Endothelial cell (in vitro differentiated cells): ENCODE measurements at places on chromosomes 3 and 15.

DNA sequence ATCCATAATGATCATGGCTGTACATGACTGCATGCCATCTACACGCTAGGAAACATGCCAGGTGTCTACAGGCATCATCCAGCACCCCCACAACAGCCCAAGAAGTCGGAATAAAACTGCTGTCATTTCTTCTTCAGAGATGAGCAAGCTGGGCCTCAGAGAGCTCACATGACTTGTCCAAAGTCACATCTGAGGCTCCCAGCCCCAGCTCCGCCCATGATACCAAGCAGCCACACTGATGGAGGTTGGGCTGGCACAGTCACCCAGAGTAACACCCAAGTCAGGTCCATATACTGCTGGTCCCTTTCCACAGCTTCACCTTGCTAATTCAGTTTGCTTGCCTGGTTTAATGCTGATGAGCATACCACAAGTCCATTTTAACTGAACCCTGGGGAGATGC, 116.6 kb downstream of the SEC22A start:
- no peak for DNase-seq

GRCh38 chr15:95864467-95864886, 466.0 kb upstream of the NR2F2 start:
- DNase-seq, result no peak

DNA sequence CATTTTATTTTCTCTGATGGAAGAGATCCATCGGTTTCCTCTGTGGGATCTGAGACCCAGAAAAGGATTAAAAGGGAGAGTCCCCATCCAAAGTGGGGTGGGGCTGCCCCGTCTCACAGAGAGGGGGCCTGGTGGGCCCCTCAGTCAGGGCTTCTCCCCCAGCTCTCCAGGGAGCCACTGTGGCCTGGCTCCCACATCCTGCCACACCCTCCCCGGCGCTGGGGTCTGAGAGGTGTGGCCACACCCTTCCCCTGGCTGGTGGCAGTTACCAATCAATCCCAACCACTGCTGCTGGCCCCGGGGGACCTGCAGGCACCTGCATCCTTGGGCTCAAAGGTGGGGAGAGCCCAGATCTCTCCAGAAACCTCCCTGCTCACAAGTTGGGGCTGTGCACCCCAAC, 161.8 kb upstream of the IQSEC1 start:
- no peak for DNase-seq

GRCh38 chr3:34408088-34408487, 609.7 kb downstream of the PDCD6IP start:
- DNase-seq, result no peak

- DNase-seq, result no peak
These were observed 46.8 kb downstream of the MGLL start for GRCh38 chr3:127775398-127776109.

- DNase-seq, result no peak
These were observed 11.4 kb downstream of the CHCHD6 start for GRCh38 chr3:126715432-126715831.

- no peak for DNase-seq
These were observed 15.4 kb downstream of the CHST14 start for GRCh38 chr15:40486066-40486770.

DNA sequence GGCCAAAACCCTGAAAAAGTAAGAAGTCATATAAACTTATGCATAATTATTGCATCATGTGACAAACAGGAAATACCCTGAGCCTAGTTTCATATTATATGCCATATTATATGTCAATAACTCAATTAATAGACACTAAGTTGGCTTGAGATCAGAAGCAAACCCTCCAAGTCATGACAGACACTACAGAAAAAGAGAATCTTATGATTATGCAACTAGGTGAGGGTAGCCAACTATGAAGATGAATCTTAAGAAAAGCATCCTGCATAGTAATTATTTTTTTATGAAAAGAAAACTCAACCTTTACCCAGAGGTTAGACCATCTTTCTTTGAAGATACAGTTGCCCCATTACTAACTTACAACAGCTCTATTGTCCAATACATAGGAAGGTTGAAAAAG, 192.4 kb upstream of the VEPH1 start:
- no peak for DNase-seq

DNA sequence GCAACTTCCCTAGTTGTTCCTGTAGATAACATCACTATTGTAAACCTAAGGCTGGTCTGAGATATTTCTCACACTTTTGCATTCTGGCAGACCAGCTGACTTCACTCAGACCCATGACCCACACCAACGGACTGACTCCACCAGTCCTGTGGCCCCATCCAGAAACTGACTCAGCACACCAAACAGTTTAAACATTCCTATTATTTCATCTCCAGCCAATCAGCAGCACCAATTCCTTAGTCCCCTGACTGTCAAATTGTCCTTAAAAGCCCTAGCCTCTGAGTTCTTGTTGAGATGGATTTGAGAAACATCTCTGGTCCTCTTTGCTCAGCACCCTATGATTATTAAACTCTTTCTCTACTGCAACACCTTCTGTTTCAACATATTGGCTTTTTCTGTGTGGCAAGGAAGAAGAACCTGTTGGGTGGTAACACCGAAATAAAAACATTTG, 12.2 kb upstream of the IDH2 start:
- no peak for DNase-seq

DNA sequence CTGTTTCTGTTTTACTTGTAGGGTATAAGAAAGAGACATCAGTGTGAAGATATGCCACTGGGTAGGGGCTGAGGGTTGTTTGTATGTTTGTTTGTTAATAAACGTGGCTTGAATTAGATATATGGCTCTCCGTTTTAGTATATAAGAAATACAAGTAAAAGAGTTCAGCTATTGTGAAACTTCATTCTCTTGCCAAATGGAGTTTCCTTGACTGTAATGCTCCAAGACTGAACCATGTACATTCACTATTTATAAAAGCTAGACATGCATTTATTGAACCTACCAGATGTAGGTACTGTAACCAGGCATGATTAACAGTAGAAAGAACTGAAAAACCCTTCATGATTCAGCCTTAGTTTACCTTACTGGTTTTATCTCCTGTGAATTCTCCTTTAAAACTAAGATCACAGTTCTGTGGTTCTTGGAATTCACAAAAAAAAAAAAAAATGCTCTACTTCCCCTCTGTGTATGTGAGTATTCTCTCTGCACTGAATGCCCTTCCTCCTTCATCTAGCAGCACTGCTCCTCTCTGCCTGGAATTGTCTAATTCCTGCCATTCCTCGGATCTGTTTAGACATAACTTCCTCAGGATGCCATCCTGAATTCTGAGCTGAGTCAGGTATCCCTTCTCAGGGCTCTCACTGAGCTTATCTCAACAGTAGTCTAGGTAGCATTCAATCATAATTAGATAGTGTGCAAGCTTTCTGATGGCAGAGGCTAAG, 504.4 kb downstream of the FHIT start:
- peak; percentile 7 for DNase-seq

DNA sequence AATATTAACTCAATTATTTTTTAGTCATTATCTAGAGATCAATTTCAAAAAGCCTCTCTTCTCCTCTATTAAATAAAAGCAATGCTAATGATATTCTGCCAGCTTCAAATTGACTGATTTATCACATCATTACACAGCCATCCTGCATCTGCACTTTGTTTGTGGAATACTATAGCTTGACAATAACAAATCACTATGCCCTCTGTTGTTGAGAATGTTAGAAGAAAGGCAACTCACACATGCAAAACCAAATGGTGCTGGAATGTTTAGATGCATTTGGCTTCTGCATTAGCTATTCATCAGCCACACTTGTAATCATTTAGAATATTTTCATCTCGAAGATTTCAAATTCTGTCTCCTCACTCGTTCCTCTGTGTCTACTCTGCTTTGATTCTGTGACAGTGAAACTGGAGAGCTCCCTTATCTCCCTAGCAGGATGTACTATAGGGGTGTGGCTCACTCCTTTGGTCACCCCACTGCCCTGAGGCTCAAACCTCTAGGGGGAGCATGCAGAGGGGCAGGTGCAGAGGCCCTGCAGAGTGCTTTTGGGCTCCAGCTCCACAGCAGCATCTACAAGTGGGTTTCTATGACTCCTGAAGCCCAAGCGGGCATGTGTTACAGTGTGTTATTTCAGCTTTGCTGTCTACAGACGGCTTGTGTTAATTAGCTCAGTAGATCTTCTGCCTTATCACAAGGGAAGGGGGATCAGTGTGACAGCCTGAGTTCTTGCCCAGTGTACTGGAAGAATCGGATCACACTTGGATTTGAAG, 454.1 kb upstream of the BCHE start:
- DNase-seq, result no peak

DNA sequence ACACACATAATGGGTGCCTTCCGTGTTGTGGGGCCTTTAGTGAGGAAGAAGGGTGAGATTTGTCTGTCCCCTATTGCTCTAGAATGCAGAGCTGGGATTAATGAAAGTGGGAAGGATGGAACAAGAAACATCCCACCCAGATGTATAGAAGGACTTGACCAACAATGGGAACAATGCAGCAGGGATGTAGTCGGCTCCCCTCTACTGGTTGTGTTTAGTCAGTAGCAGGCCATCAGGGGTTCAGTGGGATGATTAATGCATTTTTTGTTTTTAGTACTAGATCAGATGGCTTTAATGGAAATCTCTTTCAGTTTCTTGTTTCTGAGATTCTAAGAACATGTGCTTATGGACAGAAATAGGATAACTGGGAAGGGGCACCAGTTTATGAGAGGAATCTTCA, 156.0 kb upstream of the ROPN1 start:
- DNase-seq, result no peak

- peak; percentile 33 for DNase-seq
These were observed 59.4 kb downstream of the TMEM44 start for GRCh38 chr3:194573680-194574437.
